ENCODE measurements at places on chromosomes 2 and 18.

- no peak for DNase-seq
These were observed 138.7 kb upstream of the BOD1L2 start for GRCh38 chr18:57008001-57008686.

DNA sequence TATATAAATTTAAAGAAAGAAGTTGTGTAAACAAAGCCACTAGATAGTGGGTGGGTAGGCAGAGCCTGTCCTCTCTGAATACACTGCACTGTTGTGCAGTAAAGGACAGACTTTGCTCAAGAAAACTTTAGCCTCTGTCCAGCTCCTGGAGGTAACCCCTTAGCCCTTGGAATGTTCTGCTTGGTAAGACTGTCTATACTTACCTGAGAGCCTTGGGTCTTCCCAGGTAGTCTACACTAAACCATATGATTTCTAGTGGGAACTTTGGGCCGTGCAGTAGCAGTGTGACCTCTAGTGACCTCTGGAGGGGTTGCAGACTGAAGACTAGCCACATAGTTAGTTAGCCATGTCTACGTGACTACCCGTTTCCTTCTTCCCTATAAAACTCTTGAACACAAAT lies 678.3 kb upstream of the NRXN1 start:
- no peak for DNase-seq

DNA sequence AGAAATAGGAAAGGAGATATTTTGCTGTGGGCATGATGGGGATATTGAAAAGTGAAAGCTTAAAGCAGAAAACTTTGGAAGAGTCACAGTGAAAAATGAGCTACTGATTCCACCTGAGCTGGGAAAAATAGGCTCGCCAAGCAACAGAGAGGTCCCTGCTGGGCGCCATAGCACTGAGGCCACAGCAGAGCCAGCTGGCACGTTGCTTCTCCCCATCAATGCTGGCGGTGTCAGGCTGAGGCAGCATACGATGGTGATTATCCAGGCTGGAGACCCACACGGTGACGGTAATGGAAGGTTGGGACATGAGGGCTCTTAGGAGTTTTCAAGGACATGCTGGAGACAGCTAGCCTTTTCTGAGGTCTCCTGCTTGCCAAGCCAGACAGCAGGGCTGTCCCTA lies 25.8 kb upstream of the DTNB start:
- DNase-seq: no peak

GRCh38 chr2:188798159-188798558 lies 176.0 kb upstream of the COL3A1 start:
- no peak for DNase-seq

- DNase-seq: no peak
These were observed 70.0 kb upstream of the KCNH7 start for GRCh38 chr2:162908567-162908966.

DNA sequence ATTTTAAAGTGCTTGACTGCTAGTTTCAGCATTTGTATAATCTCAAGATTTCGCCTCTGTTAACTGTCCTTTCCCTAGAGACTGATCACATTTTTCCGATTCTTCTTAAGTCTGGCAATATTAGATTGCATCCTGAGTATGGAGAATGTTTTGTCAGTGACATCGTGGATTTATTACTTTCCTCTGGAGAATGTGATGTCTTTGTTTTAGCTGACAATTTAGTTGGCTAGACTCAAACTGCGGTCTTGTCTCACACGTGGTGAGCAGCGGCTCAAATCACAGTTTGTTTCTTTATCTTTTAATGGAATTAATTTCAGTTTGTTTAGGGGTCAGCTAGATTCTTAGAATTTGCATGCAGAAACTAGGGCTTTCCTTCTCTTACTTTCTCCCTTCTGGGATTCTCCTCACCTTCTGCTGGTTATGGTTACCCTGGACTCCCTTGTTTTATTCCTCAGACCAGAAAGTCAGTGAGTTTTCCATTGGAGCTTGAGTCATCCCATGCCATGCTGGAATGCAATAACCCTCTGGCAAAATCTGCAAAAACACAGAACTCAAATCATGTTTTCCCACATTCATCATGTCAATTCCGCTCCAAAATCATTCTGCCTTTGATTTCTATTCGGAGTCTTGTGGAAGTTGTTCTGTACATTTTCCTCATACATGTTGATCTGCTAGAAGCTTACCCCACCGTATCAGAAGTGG lies 327.2 kb upstream of the TRIB2 start:
- DNase-seq: no peak

DNA sequence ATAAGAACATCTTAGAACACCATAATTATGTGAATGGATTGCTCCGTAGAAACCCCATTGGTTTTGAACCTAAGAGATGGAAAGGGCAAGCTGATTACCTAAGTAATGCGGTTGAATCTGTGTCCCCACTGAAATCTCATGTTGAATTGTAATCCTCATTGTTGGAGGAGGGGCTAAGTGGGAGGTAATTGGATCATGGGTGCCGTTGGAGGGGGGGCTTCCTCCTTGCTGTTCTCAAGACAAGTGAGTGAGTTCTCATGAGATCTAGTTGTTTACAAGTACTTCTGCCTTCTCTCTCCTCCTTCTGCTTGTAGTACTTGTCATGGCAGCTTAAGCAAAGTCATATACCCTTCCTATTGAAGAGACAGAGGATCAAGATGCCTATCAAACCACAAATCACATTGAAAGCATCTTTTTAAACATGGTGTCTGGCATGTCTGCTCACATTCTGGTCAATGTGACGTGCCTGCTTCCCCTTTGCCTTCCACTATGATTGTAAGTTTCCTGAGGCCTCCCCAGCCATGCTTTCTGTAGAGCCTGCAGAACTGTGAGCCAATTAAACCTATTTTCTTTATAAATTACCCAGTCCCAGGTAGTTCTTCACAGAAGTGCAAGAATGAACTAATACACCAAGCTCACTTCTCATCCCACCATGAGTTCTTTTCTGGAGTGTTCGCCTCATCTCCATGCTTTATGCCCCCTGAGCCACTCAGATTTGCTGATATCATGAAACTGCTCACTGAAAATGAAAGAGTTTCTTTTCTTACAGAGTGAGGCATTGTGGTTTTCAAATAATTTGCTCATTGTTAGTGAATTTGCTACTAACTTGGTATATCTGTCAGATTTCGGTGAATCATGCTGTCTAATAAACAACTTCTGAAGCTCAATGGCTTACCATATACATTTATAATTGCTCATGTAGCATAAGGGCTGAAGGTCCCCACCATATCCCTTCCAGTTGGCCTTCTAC lies 23.6 kb downstream of the KCNE4 start:
- DNase-seq: no peak
